ENCODE measurements at places on chromosomes 6 and 20. TPM values are rescaled to one million over a fixed set of nuclear protein-coding genes. Genes with fewer than 3 reads are reported as not detected.

GRCh38 chr6:81808851-81809570 is 56.5 kb upstream of the TENT5A start:
- DNase-seq, result no peak
- peaks cover 7% of the 10 kb centered on the region for H3K4me1 ChIP-seq
- H3K27me3 ChIP-seq, result peaks cover 9% of the 10 kb centered on the region

DNA sequence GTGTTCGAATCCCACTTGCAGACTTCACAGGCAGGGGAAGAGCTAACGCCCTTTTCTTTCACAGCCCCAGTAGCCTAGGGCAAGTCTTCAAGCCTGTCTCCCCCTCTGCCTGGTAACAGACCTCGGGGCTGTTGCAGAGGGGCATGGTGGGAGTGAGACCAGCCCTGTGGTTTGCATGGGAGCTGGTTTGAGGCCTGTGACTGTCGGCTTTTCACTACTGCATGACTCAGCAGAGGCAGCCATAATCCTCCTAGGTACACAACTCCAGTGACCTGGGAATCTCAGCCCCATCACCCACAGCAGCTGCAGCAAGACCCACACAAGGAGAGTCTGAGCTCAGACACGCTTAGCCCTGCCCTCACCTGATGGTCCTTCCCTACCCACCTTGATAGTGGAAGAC is 55.3 kb upstream of the POPDC3 start:
- H3K36me3 ChIP-seq, result peaks cover 24% of the 10 kb centered on the region
- no peaks in the 10 kb centered on the region for H3K4me1 ChIP-seq
- H3K4me3 ChIP-seq, result no peak overlapping the region
- H3K27me3 ChIP-seq, result peaks cover 51% of the 10 kb centered on the region
- no peak overlapping the region for H3K27ac ChIP-seq

DNA sequence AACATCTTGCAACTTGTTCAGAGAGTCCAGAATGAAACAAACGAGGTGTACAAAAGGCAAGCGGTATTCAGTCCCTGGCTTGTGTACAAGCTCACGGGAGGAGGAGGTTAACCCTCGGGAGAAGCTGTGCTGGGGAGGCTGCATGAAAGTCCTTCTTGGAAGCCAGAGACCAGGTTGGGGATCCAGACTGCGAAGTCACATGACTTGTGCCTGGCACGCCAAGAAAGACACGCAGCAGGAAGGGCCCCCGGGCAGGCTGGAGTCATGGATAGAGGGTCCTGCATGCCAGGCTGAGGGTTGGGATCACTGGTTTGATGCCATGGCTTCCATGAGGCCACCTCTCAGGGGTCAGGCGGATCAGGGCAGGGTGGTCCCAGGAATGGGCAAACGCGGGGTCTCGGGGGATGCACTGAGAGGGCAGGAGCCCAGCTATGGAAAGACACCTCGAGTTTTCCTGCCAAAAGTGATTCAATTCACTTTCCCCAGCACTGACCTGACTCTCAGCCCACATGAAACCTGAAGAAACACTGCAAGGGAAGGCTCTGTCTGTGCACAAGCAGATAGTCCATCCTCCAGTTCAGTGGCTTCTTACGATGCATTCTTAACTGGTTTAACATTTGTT is 79.4 kb downstream of the DLL1 start:
- H3K4me1 ChIP-seq, result peaks cover 5% of the 10 kb centered on the region
- H3K36me3 ChIP-seq, result no peaks in the 10 kb centered on the region
- H3K4me3 ChIP-seq, result no peak overlapping the region
- H3K27me3 ChIP-seq, result peaks cover 10% of the 10 kb centered on the region
- no peak overlapping the region for H3K27ac ChIP-seq

DNA sequence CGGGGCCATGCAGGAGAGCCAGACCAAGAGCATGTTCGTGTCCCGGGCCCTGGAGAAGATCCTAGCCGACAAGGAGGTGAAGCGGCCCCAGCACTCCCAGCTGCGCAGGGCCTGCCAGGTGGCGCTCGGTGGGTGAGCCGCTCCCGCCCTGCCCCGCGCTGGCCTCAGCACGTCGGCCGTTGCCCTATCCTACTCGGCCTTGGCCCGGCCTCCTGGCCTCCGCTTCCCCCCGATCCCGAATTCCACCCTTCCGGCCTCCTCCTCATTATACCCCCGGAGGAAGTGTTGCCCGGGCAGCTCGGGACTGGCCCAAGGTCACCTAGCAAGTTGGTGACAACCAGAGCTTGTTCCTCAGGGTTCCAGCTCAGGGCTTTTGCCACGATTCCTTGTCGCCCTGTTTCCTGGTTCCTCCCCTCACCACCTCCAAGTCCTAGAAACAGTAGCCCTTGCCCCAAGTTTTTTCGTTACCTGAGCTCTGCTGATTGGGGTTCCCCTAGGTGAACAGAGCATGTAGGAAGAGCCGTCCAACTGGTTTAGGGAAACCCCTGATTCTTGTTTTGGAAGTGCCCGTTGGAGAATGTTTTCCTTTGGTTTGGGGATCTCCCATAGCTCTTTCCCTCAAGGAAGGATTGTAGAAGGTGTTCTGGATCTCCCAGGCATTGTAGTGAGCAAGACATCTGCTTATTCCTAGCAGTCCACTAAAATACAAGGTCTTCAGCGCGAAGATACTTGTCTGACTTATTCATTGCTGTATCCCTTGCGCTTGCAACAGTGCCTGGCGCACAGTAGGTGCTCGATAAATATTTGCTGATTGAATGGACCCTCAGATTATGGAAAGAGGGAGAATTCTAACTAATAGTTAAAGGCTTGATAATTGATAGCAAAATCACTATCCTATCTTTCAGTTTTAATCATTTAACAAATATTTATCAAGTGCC is 641 bp downstream of the ARFGEF2 start:
- H3K27ac ChIP-seq, result peak overlapping the region; percentile 94
- H3K27me3 ChIP-seq, result no peaks in the 10 kb centered on the region
- H3K4me3 ChIP-seq, result peak overlapping the region; percentile 97
- no peaks in the 10 kb centered on the region for H3K36me3 ChIP-seq
- peaks cover 36% of the 10 kb centered on the region for H3K4me1 ChIP-seq
- no peak for DNase-seq

DNA sequence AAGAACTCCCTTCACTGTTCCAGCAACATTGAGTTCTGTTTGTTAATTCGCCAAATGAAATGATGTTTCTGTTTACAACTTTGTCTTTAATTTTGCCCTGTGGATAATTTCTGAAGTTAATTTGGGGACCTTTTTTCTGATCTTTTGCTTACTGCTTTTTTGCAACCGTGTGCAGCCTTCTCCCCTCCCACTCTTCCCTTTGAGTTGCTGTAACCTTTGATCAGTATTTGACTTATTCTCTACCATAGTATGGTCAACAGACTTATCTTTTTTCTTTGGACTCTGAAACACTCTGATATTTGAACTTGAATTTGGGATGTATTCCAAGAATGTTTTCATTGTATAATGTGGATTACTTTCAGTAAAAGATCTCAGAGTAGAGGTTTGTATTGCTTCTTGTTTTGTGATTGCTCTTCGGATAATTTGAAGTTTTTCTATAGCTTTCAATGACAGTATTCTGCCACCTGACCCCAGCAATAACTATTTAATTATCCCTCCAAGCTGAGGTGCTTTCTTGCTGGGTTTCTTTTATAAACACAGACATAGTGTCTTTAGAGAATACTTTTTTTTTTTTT is 46.2 kb downstream of the LRRN4 start:
- peak overlapping the region; percentile 80 for H3K27ac ChIP-seq
- H3K4me3 ChIP-seq, result peak overlapping the region; percentile 95
- peaks cover 23% of the 10 kb centered on the region for H3K36me3 ChIP-seq

- peaks cover 3% of the 10 kb centered on the region for H3K27me3 ChIP-seq
- H3K4me3 ChIP-seq, result no peak overlapping the region
- no peaks in the 10 kb centered on the region for H3K36me3 ChIP-seq
- no peak overlapping the region for H3K27ac ChIP-seq
- H3K4me1 ChIP-seq, result peaks cover 3% of the 10 kb centered on the region
- DNase-seq, result no peak
Measured at GRCh38 chr6:169160855-169161560, 92.6 kb downstream of the THBS2 start.

PRSS35 gene
- not detected for total RNA-seq

DNA sequence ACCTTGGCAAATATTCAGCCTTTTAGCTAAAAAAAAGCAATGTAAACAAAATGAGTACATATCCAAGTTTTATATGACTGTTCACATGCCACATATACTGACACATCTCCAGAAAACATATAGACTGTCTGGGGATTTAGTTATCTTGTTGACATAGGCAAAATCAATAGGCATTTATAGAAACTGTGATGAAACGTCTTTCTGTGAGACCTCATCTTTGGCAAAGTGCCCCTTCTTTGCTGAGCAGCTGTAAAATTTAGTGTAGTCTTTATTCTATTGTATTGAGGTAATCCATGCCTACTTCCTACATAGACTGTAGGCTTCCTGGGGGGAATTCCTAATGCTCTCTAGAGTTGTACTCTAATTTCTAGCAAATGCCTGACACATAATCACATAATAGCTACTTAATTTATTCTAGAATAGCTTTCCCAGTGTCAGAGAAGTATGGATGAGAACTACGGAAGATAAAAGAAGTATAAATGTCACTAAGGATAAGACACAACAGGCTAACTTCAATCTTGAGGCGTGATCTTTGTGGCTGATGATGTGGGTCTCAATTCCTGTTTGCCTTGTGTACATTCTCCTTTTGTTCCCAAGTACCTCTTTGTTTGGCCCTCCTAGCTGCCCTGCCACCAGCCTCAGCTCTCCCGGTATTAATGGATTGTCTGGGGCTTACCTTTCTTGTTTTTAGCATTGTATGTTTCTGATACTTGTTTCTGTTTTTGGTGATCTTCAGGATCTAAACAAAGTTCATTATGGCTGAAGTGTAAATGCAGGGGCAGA is 30.6 kb downstream of the PTCHD4 start:
- H3K27ac ChIP-seq, result no peak overlapping the region
- H3K36me3 ChIP-seq, result no peaks in the 10 kb centered on the region
- H3K4me3 ChIP-seq, result no peak overlapping the region
- no peaks in the 10 kb centered on the region for H3K4me1 ChIP-seq
- no peaks in the 10 kb centered on the region for H3K27me3 ChIP-seq

GRCh38 chr6:90068703-90069523 is 174.6 kb downstream of the GJA10 start:
- no peak for DNase-seq
- peak overlapping the region; percentile 57 for H3K27ac ChIP-seq
- H3K36me3 ChIP-seq, result peaks cover 5% of the 10 kb centered on the region
- H3K4me3 ChIP-seq, result no peak overlapping the region
- H3K4me1 ChIP-seq, result peaks cover 52% of the 10 kb centered on the region

DNA sequence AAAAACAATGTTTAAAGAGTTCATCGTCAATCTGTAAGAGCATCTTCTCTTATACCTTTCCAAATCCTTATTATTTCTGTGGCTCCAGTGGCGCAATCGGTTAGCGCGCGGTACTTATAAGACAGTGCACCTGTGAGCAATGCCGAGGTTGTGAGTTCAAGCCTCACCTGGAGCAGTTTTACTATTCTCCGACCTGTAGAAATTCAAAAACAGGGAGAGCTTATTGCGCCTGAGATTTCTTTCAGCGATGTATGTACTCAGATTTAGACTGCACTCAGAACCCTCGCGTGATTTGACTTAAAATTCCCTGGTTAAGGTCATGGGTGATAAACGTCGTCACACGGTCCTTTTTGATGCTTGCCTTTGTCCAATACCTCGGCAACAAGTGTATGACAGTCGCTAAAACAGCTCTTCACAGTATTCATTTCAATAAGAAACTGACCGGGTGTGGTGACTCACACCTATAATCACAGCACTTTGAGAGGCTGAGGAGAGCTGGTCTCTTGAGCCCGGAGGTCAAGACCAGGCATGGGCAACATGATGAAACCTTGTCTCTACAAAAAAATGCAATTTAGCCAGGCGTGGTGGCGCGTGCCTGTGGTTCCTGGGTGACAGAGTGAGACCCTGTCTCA is 11.9 kb downstream of the GPX5 start:
- no peak for DNase-seq
- no peak overlapping the region for H3K4me3 ChIP-seq
- H3K27me3 ChIP-seq, result peaks cover 91% of the 10 kb centered on the region

ZNF311 gene
- 0.19 TPM for total RNA-seq

YTHDF1 gene
- total RNA-seq, result 47.6 TPM

GRCh38 chr20:23253524-23253923 is 97.1 kb upstream of the NXT1 start:
- H3K4me3 ChIP-seq, result no peak overlapping the region
- H3K27me3 ChIP-seq, result peaks cover 30% of the 10 kb centered on the region
- no peak overlapping the region for H3K27ac ChIP-seq
- DNase-seq, result no peak
- H3K4me1 ChIP-seq, result no peaks in the 10 kb centered on the region
- H3K36me3 ChIP-seq, result no peaks in the 10 kb centered on the region

ZC2HC1B gene
- not detected for total RNA-seq

DNA sequence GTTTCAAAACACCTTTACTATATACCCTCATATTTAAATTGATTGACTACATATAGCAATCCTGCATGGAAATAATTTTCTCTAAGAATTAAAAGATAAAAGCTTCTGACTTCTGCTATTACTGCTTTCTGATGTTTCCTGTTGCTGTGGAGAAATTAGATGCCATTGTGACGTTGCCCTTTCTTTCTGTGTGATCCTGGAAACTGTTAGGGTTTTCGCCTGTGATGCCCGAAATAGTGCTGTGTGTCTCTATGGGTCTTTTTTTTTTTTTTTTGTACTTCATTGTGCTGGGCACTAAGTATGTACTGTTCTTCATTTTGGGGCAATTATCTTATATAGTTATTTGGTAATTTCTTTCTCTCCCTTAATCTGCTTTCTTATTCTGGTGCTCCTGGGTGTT is 205.0 kb downstream of the ARID1B start:
- H3K4me1 ChIP-seq, result peaks cover 60% of the 10 kb centered on the region
- no peaks in the 10 kb centered on the region for H3K36me3 ChIP-seq
- H3K4me3 ChIP-seq, result no peak overlapping the region

- H3K4me1 ChIP-seq, result no peaks in the 10 kb centered on the region
- no peaks in the 10 kb centered on the region for H3K27me3 ChIP-seq
Measured at GRCh38 chr20:12641619-12642018, 367.2 kb upstream of the SPTLC3 start.

- peaks cover 11% of the 10 kb centered on the region for H3K4me1 ChIP-seq
- no peak for DNase-seq
- no peak overlapping the region for H3K27ac ChIP-seq
- H3K4me3 ChIP-seq, result peak overlapping the region; percentile 37
- no peaks in the 10 kb centered on the region for H3K36me3 ChIP-seq
- peaks cover 49% of the 10 kb centered on the region for H3K27me3 ChIP-seq
Measured at GRCh38 chr20:676315-676937, 824 bp upstream of the SCRT2 start.

DNA sequence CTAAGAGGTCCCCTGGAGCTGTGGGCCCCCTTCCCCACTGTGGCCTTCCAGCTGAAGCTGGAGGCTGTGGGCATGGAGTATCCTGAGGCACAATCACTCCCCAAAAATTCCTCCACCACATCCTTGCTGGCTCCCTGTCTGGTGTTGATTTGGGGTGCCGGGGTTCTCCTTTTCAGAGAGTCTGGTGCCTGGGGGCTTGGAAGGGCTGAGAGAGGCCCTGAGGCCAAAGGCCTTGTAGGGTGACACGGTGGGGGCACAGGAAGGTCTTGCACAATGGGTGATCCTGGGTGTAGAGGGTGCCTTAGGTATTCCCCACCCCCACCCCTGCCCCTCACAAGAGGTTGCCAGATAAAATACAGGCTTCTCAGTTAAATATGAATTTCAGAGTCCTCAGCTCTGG is 33.2 kb upstream of the VEGFA start:
- no peak overlapping the region for H3K4me3 ChIP-seq
- peaks cover 9% of the 10 kb centered on the region for H3K4me1 ChIP-seq
- no peak for DNase-seq
- no peak overlapping the region for H3K27ac ChIP-seq
- peaks cover 4% of the 10 kb centered on the region for H3K36me3 ChIP-seq

Data from natural killer cell treated with Interleukin-12 subunit alpha and Interleukin-12 subunit beta and Interleukin-15 and Interleukin-18, amount 100 ng/mL, for 72 hours (primary cell).